Urinary bladder (tissue), 4 donors: ENCODE measurements at places on chromosomes 5 and 9. TPM values are rescaled to one million over a fixed set of nuclear protein-coding genes. Genes with fewer than 3 reads are reported as not detected.

DNA sequence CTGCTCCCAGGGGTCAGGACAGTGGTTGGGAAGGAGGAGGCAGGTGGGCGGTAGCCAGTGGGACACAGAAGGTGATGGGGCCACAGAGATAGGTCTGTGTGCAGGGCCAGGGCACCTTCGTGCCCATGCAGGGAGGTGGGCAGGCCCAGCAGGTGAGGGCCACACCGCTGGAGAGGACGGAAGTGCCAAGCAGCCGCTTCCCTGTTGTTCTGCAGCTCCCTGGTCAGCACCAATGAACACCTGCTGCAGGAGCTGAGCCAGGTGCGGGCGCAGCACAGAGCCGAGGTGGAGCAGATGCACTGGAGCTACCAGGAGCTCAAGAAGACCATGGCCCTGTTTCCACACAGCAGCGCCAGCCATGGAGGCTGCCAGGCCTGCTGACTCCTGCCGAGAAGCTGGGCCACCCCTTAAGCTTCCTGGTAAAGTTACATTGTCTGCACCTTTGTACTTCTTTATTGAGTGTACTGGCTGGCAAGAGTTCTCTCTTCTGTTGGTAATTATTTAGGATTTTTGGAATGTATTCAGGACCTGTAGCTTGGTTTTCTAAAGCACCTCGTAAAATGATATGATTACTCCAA is 40.3 kb downstream of the TPPP start:
- DNase-seq, result no peak

- DNase-seq, result no peak
Observed at GRCh38 chr5:177131019-177131320, 2.6 kb upstream of the NSD1 start.

- DNase-seq, result no peak
Observed at GRCh38 chr5:142542906-142543305, 143.0 kb downstream of the FGF1 start.

The SERINC5 gene
- total RNA-seq, result 48.7 TPM

DNA sequence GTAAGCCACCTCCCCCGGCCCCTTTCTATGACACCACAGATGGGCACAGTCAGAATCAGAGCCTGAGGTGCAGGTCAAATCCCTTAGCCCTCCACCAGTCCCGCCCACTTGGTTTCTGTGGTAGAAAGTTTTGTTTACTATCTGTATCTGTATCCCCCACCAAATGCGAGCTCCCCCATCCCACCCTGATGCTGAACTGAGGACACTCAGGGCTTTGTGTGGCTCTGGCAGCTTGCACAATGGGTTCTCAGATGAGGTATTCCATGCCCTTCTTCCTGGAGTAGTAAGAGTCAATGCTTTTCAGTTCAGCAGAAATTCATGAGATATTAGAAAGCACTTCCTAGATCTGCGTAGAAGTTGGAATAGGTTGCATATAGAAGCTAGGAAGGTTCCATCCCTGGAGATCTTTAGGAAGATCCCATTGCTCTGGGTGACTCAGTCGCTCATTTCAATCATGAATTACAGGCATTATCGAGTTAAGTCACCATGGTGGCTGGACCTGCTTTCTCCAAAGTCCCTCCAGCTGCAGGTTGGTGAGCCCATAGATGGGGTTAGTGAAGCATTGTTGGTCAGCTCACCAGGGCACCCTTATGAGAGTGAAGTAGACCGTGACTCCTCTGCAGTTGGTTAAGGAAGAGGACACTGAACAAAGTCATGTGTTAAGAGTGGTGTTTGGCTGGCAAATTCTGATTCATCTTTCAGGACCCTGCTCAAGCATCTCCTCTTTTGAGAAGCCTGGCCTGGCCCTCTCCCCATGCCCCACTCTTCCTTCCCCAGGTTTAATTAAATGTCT is 10.6 kb upstream of the KCNIP1 start:
- DNase-seq, result no peak
